Skin of body (tissue), 3 donors: ENCODE measurements at places on chromosomes 6 and 20. TPM values are rescaled to one million over a fixed set of nuclear protein-coding genes. Genes with fewer than 3 reads are reported as not detected.

GRCh38 chr20:24530131-24530680 is 60.8 kb downstream of the SYNDIG1 start:
- DNase-seq, result no peak

- DNase-seq, result peak; percentile 40
Measured at GRCh38 chr6:106256201-106256968, 69.2 kb downstream of the ATG5 start.

- DNase-seq, result no peak
Measured at GRCh38 chr6:87045521-87046075, 49.3 kb downstream of the CGA start.

DNA sequence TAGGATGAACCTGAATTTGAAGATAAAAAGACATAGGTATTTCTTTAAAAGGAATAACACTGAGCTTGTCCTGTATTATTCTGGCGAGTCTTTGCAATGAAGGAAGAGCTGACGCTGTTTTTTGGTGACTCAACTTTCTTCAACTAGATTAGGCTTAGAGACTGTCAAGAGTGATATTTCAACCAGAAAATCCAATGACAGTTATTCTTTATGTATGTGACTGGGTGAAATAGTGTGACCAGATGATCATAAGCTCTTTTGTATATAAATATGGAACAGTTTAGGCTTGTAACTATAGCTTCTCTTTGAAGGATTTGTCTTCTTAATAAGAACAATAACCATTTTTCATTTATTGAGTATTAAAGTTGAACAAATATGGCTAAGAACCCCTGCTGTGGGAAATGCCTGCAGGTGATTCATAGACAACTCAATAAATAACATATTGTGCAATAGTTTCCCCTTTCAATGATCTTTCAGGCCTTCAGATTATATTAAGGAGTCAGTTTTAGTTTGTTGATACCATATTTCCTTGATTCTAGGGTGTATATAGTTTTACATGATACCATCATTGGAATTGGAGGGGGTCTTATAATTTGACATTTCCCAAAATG is 265.6 kb upstream of the JAG1 start:
- no peak for DNase-seq

- no peak for DNase-seq
Measured at GRCh38 chr6:16882230-16882629, 121.0 kb upstream of the ATXN1 start.

- no peak for DNase-seq
Measured at GRCh38 chr6:33633462-33634158, 12.5 kb downstream of the ITPR3 start.

The RGS17 gene
- 0.69 TPM for total RNA-seq

DNA sequence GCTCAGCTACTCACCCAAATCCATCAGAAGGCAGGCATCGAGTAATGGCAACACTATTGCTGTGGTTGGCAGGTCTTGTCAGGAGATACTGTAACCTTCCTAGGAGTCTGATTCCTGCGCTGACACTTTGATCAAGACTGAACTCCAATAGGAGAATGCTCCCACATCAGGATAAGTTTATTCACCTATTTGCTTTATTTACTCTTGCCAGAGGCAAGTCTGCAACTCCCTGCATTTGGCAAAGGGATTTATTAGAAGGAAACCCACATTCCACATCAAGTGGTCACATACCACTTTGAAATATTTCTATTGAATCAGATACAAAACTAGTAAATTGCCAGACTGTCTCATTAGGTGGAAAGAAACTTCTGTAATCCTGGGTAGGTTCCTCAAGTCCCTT is 43.5 kb downstream of the ZFAND3 start:
- DNase-seq, result no peak

DNA sequence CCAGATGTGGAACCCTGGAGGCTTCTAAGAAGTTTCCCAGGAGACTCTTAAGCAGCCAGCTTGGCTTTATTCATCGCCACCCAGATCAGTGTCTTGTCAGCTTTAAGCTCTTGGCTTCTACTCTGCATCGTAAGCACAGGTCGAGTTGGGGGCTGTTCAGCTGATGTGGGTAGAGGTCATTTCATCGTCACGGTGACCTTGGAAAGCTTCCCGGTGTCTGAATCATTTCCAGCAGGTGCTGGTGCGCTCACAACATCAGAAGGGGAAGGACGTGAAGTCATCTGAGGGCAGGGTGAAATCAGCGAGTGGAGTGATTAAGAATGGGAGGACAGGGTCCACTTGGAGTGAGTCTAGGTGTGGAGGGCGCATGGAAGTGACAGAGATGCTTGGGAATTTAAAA is 112.6 kb downstream of the SASH1 start:
- peak; percentile 23 for DNase-seq

The SNX21 gene
- 22.8 TPM for total RNA-seq

- no peak for DNase-seq
Measured at GRCh38 chr6:7909323-7910276, 988 bp downstream of the TXNDC5 start.

DNA sequence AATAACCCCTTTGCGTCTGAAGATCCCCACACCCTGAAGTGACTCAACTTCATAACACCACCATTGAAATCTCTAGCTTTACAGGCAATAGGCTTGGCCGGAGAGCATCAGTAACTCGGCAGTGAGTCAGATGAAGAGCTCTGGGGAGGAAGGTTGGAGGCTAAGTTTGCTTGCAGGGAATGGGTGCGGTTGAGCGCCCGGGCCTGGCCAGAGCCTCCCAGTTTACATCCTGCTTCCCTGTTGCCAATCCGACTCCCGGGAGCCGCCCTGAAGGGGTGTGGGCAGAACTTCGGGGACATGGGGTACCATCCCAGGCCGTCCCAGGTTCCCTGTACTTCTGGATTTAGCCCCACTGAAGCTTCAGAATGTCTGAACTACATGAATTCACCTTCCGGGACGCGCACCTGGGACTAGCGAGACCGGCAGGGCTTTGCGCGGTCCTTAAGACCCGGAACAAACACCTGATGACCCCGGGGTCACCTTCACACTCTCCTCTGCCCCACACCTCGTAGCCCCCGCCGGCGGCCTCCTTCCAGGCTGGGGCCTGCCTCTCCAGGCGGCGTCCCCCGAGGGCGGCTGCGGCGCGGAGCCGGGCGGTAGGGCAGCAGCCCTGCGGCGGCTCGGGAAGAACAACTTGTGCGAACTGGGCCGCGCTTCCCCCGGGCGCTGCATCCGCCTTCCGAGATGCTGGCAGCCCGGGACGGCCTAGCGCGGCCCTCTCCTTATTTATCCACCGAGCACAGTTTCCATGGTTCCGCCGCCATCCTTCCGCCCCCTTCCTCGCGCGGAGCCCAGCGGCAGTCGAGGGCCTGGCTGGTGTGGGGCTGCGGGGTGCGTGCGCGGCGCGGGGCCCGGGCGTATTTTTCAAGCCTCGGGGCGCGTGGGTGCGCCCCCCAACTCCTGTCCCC is 56.6 kb upstream of the RREB1 start:
- peak; percentile 26 for DNase-seq

DNA sequence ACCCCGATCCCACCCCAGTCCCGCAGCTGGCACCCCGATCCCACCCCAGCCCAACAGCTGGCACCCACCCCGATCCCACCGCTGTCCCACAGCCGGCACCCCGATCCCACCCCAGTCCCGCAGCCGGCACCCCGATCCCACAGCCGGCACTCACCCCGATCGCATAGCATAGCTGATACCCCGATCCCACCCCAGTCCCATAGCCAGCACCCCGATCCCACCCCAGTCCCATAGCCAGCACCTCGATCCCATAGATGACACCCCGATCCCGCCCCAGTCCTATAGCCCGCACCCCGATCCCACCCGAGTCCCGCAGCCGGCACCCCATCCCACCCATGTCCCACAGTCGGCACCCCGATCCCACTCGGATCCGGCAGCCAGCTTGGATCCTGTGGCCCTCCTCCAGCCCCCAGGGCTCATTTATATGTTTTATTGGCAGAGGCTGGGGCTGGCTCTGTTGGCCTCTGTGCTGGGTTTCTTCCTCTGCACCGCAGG is 897 bp upstream of the GMEB2 start:
- DNase-seq, result no peak

DNA sequence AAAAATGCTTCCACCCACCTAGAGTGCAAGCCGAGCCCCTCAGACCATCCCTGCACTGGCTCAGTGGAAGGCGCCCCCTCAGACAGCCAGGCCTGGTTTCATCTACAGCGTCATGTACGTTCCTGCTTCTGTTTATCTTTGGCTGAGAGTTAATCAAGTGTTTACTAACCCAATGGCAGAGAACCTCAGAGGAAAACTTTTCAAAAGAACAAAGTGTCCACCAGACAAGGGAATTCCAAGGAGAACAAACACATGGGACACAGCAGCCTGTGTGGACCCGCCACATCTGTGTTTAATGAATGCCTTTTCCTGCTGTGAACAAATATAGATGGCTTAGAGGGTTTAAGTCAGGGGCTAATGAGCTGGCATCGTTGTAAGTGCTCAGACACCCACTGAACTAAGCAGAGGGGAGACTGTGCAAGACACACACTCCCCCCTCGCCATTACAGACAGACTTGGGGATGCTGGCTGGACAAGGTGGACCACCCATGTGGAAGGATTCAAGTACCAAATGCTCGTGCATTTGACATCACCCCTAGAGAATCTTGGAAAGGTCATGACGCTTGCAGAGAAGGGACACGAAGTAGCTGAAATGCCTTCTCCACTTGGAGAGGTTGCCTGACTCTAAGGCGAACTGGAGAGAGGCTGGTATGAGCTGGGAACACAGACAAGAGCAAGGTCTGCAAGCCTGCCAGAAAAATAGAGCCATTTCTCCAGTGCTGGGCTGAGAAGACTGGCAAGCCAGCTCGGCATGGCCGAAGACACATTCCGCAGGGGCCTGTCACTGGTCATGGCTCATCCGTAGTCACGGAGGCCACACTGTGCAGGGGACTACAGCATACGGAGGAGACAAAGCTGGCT is 53.5 kb upstream of the NXT1 start:
- no peak for DNase-seq

- DNase-seq, result peak; percentile 46
Measured at GRCh38 chr6:22017766-22018165, 279.1 kb downstream of the PRL start.

- DNase-seq, result no peak
Measured at GRCh38 chr6:126017668-126018067, 31.3 kb downstream of the TRMT11 start.

DNA sequence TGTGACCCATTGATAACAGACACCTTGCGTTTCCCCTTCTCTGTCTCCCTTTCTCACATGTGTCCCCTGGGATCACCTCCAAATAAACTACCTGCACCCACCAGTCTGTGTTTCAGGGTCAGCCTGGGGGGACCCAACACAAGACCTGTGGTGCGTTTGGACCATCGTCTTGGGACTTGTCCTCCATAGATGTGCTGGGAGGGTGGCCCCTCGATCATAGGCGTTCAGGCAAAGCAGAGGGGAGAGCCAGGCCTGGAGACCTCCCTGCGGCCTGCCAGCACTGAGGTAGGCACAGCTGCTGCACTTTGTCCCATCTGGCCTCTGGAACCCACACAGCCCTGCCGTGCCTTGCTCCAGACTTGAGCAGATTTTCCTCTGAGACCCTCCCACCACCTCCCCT is 18.1 kb downstream of the CST9 start:
- DNase-seq, result no peak

- DNase-seq, result no peak
Measured at GRCh38 chr20:51434026-51434425, 108.5 kb downstream of the NFATC2 start.

The AP5S1 gene
- 5.8 TPM for total RNA-seq

DNA sequence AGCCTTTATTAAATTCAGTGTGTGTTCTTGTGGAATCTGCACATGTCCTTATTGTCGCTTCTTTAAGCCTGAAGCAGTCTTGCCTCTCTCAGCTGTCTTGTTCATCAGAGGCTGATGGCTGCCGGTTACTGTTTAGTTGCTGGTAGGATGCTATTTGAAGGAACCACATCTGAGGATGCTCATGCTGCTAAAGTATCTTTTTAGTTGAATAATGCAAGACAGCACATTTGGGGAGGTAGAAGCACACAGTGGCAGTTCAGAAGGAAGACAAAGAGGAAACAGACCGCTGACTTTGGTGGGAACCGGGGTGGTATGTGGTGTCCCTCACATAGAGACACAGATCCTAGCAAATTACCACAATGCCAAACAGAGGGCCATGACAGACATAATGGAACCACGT is 144.2 kb upstream of the HDDC2 start:
- peak; percentile 25 for DNase-seq

The EIF6 gene
- 69.6 TPM for total RNA-seq

GRCh38 chr6:52364480-52365166 is 2.7 kb downstream of the PAQR8 start:
- no peak for DNase-seq

- DNase-seq, result no peak
Measured at GRCh38 chr20:63606686-63607085, 20.2 kb downstream of the GMEB2 start.

DNA sequence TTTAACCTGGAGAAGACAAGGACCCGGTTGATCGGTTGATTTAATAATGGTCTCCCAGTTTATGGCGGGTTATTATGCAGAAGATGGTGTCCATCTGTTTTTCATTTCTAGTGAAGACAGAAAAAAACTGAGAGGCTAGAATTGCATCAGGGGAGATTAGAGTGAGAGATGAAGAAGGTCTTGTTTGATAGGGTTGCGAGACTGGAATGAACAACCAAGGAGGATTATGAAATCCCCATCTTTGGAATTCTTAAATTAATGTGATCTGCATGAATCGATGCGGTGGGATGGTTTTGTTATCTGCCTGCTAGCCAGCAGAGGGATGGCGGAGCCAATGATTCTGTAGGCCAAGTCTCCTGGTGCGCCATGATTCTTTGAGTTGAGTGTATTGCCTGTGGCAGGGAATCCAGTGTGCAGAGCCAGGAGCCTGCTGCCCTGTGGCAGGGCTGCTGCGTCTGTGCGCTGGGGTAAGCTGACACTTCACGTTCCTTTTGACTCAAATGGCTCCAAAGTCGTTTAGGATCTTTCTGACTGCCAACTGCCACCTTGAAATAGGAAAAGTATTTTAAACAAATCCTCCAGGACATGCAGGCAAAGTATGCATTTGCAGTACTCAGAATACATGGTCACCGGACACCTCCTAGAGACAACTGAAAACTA is 200.1 kb downstream of the CLIC5 start:
- no peak for DNase-seq
